ENCODE measurements at places on chromosomes 2 and 18.

DNA sequence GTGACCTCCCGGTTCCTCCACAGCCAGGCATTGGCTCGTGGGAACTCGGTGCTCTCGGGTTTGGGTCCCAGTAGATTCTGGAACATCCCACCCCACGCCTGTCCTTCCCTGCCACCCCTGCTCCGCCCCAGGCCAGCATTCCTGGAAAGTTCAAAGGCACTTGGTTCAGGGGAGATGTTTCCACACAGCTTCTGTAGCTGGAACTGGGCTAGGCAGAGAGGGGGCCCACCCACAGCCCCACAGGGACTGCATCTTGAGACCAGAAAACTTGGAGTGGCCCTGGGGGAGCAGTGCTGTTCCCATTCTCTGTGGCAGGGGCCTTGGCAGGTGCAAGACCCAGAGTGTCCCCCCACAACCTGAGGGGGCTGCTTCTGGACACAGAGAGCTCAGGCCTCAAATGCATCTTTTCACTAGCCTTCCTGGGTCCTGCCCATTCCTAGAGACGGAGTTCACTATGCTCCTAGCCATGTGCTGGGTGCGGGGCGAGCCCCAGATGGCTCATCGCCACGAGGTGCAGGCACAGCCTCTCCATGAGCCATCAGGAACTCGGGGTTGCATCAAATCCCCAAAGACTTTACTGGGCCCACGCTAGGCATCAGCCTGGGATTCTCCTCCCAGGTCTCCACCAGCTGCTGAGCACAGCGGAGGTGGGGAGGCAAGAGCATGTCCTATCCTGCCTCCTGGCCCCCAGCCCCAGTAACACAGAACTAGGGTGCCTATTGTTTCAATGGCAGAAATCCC, 68.7 kb downstream of the ZFP36L2 start:
- no peak for DNase-seq

DNA sequence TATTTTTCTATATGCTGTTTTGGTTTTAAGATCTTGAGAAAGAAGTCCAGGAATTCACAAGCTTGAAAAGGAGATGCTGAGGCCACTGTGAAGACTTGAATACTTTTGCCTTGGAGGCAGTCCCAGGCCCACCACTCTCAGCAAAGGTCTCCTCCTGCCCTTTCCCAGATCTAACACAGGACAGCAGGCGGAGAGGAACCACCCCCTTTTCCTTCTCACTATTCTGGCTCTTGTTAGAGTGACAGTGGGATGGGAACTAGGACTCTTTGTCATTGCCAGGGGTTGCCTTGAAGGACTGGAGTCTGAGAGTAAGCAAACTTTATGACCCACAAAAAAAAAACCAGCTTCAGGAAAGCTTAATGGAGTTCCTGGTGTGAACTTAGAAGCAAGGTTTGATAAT, 54.7 kb downstream of the E2F6 start:
- no peak for DNase-seq

DNA sequence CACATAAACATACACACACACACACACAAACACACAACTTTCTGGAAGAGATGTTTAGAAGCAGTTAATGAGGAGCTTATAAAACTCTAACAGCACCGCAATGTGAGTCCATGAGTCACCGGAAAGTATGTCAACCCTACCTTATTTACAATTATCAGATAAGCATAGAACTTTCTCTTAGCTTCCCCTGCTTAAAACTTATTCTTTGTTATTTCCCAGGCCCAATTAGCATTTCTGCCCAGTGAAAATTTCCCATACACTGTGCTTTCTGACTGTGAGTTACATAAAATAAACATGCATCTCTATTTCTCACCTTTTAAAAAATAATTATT, 737.6 kb downstream of the LRP1B start:
- no peak for DNase-seq

- no peak for DNase-seq
Measured at GRCh38 chr2:158782616-158783015, 12.5 kb upstream of the DAPL1 start.

DNA sequence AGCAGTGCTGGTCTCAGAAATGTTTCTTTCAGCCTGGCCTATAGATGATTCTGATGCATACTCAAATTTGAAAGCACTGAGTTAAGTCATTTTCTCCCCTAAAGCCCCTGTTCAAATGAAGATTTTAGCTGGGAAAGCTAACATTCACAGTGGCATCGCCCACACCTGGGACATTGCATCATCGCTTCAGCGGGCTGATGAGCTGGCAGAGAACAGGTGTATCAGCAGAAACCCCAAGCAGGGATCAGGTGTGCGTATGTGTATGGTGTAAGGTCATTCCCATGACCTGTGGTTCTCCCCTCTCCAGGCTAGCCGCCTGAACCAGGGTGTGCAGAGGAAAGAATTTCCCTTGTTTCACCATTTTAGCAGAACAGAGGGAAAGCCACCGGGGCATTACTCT, 56.3 kb downstream of the EPAS1 start:
- DNase-seq: no peak

DNA sequence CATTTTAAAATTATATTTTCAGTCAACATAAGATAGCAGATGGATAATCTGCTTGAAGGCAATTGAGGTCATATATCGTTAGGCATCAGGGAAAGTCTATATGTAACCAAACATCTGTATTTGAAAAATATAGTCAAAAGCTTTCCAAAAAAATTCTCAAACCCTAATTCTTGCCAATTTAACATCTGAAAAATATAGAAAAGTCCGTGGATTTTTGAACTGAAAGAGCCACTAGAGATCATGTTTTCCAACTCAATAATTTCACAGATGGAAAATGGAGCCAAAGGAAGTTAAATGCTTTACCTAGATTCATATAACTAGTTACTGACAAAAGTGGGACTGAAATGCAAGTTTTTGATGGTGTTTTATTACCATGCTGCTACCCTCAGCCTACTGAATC, 185.1 kb upstream of the ZNF804A start:
- DNase-seq: no peak

DNA sequence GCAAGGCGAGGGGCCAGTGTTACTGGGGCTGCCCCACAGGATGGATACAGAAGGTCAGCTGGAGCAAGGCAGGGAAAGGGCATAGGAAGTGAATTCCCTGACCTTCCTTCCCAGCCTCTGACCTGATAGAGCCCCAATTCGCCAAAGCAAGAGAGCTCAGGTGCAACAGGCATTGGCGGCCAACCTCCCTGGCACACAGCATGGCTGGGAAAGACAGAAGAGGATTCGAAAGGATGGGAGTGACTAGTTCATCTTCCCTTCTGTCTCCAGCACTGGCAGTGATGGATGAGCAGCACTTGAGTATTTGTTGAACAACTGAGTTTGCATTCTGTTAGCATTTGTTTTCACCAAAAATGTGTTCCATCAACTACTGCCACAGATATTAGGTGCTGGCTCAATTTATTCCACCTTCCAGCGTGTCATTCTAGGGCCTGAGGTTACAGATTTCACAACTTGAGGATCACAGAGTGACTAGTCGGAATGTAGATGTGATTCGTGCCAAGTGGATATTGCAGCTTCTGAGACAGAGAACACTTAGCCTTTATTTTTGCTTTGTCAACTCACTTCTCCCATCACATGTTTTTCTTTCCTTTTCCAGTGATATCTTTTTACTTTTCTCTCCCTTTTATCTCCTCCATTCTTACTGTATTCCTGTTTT, 6.2 kb downstream of the COPS8 start:
- DNase-seq: no peak

- DNase-seq: peak; percentile 28
Measured at GRCh38 chr2:136025057-136025973, 39.9 kb upstream of the DARS1 start.

DNA sequence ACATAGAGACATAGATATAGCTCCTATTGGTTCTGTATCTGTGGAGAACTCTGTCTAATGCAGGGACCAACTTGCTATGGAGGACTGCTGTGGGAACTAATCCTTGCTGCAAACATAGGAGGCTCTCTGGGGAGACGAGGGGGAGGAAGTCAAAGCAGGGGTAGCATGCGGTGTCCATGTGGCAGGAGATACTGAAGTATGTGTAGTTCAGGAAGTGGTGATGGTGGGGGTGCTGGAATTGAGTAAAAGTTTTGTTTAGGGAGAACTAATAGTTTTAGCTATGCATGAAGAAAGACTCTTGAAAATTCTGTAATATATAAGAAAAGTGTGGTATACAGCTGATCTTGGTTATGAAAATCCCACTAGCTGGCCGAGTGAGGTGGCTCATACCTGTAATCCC, 62.0 kb downstream of the ANKRD44 start:
- DNase-seq: no peak

GRCh38 chr2:118089139-118089800, 999 bp downstream of the INSIG2 start:
- DNase-seq: peak; percentile 38

GRCh38 chr2:241859436-241860183, 916 bp upstream of the PDCD1 start:
- peak; percentile 66 for DNase-seq

DNA sequence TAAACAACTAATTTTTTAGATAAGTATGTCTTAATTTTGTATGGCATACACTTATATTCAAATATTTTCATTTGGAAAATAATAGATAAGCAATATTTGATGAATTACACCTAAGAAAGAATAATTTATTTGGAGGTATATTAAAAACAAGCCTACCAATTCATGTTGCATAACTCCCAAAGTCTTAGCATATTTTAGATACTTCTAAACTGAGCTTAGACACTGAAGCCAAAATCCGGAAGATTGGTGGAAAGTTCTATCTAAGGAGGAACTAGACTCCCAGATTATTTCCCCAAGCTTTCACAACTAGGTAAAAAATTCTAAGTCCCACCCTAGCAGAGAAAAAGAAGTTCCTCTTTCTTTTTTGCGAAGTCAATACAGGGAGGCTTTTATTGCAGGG, 221.0 kb upstream of the MMADHC start:
- DNase-seq: no peak

DNA sequence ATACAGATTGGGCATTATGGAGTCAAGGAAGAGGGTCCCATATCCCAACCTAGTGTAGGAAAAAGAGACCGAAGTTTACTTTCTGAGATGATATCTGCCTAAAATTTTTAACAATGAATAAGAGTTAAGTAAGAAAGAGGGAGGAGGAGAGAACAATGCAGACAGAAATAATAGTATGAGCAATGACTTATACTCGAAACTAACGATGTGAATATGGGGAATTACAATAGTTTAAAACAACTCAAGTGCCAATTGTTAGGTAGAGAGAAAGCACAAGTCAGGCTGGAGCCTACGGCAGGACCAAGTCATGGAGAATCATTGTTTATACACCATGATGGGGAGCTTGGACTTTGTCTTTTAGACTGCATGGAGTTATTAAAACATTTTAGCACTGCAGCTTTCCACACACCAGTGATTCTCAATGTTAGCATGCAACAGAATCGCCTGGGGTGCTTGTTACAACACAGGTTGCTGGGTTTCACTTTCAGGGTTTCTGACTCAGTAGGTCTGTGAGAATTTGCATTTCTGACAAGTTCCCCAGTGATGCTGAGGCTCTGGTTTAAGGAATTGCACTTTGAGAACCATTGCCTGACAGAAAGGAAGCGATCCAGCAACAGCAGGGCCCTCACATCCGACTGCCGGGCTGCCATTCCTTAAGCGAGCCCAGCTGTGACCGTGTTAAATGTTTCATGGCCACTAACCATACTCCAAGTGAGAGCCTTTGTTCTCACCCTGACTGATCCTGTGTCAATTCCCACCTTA, 511.2 kb downstream of the DCDC2C start:
- DNase-seq: no peak

DNA sequence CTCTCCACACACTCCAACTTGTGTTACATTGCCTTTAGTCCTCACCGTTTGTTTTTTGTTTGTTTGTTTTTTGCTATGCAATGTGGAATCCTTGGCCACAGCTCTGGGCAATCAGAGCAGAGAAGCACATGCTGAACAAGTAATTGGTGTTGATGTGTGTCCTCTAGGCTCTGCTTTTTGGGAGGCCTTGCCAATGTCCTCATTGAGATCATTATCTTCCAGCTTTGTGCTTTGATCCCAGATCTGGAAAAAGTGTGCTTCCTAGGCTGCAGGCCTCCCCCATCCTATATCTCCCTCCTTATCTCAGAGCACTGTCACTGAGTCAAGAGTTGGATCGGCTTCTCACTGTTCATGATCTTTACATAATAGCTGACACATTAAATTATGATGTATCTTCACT, 25.9 kb downstream of the OSR1 start:
- no peak for DNase-seq

- DNase-seq: no peak
Measured at GRCh38 chr2:217215877-217216276, 356.0 kb upstream of the TNP1 start.

- DNase-seq: no peak
Measured at GRCh38 chr2:128466376-128466775, 147.7 kb upstream of the HS6ST1 start.

- DNase-seq: no peak
Measured at GRCh38 chr2:198807131-198807530, 650.6 kb downstream of the SATB2 start.

GRCh38 chr2:212959471-212960117, 191.8 kb downstream of the IKZF2 start:
- DNase-seq: no peak

DNA sequence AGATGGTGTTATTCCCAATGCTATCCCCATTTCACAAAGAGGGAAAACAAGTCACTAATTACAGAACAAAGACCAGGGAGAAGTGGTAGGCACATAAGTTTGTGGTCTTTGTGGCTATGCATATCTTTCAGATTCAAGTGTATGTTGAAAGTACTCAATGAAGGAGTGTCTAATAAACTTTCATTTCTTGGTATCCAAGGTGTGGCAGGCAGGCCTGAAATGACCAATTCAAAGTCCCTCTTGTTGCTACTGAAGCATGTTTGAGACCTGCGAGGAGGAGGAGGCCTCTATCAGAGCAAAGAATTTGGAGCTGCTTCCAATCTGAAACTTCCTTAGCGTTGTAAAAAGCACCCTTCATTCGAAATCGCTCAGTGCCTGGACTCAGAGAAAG, 60.9 kb upstream of the KLF7 start:
- DNase-seq: peak; percentile 33

- no peak for DNase-seq
Measured at GRCh38 chr2:217014328-217015105, 154.7 kb upstream of the TNP1 start.

DNA sequence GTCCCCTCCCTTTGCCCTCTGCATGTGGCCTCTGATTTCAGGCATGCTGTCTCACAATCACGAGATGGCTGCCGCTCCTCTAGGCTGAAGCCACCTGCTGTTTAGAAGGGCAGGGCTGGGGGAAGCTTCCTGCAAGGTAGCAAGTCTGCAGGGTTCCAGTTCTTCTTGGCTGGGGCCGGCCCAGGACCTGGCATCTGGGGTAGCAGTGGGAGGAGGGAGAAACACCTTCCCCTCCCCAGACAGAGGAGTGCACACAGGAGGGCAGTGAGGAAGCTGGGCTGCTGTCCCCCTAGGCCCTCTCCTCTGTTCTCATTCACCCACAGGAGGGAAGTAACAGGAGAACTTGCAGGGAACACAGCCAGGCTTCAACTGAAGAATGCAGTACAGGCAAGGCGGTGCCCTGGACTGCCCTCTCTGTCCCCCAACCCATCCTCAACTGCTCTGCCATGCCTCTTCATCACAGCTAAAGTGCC, 345.9 kb upstream of the HS6ST1 start:
- no peak for DNase-seq

DNA sequence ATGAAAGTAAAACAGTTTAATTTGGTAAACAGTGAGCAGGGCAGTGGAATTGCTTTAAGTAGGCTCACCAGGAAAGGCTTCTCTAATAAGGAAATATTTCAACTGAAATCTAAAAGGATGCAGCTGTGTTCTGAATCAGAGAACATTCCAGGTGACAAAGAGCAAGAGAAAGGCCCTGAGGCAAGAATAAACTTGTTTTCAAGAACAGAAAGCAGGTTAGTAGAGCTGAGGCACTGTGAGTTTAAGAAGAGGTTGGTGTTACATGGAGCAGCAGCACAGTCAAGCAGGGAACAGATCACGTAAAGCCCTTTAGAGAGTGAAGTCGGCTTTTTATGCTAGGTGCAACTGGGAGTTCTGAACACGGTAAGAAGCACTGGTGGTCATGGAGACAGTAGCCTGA, 57.0 kb upstream of the SCN1A start:
- DNase-seq: no peak

Measured in activated CD4-positive, alpha-beta T cell treated with anti-CD3 and anti-CD28 coated beads, Interleukin-2, amount 50 U/mL, for 16 hours (primary cell).